ENCODE measurements at places on chromosomes 3 and 15.
A peak's percentile ranks its signal among the peaks of the same experiment; 100 is the strongest.

GRCh38 chr3:146558781-146559180 lies 14.4 kb upstream of the PLSCR1 start:
- no peak overlapping the region for H3K4me3 ChIP-seq
- no peaks in the 10 kb centered on the region for H3K36me3 ChIP-seq
- DNase-seq = no peak
- H3K27me3 ChIP-seq = no peaks in the 10 kb centered on the region
- no peaks in the 10 kb centered on the region for H3K4me1 ChIP-seq

DNA sequence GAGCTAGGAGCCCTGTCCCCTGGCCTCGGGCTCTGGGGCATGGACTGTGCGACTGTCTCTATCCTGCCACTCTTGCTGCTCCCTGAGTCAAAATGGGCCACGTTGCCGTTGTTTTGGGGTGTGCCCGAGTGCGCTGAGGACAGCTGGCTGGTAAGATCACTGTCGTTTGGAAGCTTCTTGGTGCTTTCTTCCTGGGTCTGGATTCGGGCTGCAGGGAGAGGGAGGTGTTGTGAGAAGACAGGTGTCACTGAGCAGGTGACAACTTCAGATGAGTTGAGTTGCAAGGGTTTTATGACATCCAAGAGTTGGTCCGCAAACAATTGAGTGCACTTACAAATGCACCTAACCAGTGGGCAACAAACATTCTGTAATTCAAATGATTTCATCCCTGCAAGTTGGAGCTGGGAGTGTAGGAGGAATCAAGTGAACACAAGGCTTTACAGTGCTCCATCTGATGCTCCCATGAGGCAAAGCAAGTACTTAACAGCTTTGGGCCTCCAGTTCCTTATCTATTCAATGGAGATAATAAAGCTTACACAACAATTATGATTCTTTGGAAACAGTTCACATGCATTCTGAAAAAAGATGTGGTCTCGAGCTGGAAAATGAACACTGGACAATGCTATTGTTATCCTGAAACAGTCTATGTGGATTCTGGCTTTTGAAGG lies 11.0 kb upstream of the STARD5 start:
- peaks cover 10% of the 10 kb centered on the region for H3K4me1 ChIP-seq
- H3K36me3 ChIP-seq = no peaks in the 10 kb centered on the region
- H3K4me3 ChIP-seq = no peak overlapping the region
- DNase-seq = no peak
- no peak overlapping the region for H3K27ac ChIP-seq

GRCh38 chr3:46551615-46552014 lies 14.5 kb downstream of the LRRC2 start:
- DNase-seq = no peak
- H3K27me3 ChIP-seq = no peaks in the 10 kb centered on the region
- no peaks in the 10 kb centered on the region for H3K36me3 ChIP-seq
- H3K4me3 ChIP-seq = no peak overlapping the region

DNA sequence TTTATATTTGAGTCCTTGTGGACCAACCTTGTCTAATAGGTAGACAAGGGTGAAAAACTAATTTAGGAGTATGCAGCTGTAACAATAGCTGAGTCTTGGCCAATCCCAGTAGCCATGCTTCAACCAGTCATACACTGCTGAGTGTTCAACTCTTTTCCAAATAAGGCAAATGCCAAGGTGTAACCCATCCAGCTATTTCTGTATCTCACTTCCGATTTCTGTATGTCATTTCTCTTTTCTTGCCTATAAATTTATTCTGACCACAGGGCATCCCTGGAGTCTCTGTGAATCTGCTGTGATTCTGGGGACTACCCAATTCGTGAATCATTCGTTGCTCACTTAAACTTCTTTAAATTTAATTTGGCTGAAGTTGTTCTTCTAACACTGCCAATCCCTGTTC lies 93.2 kb downstream of the MAGI1 start:
- no peaks in the 10 kb centered on the region for H3K27me3 ChIP-seq
- peaks cover 10% of the 10 kb centered on the region for H3K4me1 ChIP-seq
- H3K4me3 ChIP-seq = no peak overlapping the region
- no peaks in the 10 kb centered on the region for H3K36me3 ChIP-seq
- peak overlapping the region; percentile 68 for H3K27ac ChIP-seq
- no peak for DNase-seq

GRCh38 chr15:45863881-45864580 lies 229.2 kb downstream of the SQOR start:
- H3K4me1 ChIP-seq = peaks cover 5% of the 10 kb centered on the region
- no peak overlapping the region for H3K27ac ChIP-seq
- DNase-seq = no peak

DNA sequence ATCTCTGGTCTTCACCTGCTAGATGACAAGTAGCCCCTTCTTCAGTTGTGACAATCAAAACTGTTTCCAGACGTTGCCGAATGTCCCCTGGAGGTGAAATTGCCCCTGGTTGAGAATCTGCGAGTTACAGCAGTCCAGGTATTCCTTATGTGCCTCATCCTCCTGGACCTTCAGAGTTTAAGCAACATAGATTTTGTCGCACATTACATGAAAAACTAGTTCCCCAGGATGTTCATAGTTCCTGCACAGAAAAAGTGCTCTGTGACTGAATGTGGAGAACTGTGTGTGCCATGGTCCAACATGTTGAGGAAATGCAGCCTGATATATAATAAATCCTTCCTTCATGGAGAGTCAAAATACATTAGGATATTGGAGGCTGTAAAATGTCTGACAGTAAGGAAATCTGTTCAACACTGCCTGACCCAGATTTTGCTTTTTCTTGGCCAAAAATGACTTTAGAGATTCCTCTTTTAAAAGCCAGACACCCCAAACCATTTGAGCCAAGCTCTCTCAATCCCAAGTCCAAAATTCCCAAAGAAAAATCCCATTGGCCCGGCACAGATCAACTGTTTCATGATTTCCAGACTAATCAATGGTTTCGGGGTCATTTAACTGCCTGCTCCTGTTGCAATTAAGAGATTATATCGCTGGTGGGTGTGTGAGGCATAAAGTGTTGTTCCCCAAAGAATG lies 20.4 kb upstream of the SHC4 start:
- H3K36me3 ChIP-seq = peaks cover 3% of the 10 kb centered on the region
- H3K27me3 ChIP-seq = no peaks in the 10 kb centered on the region
- DNase-seq = no peak
- H3K4me3 ChIP-seq = no peak overlapping the region
- H3K27ac ChIP-seq = peak overlapping the region; percentile 20

GRCh38 chr15:40046721-40047414 lies 7.9 kb upstream of the SRP14 start:
- no peaks in the 10 kb centered on the region for H3K36me3 ChIP-seq
- H3K4me1 ChIP-seq = peaks cover 47% of the 10 kb centered on the region
- peak overlapping the region; percentile 17 for H3K27ac ChIP-seq
- H3K27me3 ChIP-seq = no peaks in the 10 kb centered on the region
- H3K4me3 ChIP-seq = no peak overlapping the region

GRCh38 chr3:175989161-175989560 lies 1130.0 kb downstream of the NAALADL2 start:
- peak; percentile 39 for DNase-seq
- no peaks in the 10 kb centered on the region for H3K4me1 ChIP-seq
- no peak overlapping the region for H3K4me3 ChIP-seq
- no peak overlapping the region for H3K27ac ChIP-seq
- no peaks in the 10 kb centered on the region for H3K27me3 ChIP-seq
- H3K36me3 ChIP-seq = no peaks in the 10 kb centered on the region

DNA sequence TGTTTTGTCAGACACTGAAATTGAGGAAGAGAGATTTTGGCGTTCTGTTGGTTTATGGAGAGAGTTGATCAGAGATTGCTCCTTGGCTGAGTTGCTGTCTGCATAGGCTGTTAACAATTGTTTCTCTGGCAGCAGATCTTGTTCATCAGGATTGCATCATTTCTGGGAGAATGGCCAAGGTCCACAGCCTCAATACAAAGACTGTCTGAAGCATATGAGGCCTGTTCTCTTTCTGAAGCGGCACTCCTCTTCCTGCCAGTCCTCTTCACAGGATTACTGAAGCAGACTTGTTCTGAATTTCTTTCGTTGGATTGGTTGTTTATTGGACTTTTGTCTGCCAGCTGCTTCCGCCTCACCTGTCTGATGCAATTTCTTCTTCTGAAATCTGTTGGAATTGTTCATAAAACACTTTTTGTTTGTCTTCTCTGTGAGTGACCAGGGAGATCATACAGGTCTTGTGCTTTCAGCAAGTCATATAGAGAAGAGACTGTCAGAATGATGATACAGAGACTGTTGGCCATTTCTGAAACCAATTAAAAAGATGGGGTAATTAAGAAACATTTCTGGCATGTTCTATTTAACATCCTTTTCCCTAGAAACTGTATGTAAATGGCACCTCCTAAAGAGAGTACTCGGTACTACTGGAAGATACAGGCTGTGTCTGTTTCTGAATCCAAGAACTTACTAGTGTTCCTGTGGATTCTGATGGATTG lies 25.5 kb downstream of the SETD5 start:
- DNase-seq = peak; percentile 89
- peaks cover 39% of the 10 kb centered on the region for H3K4me1 ChIP-seq
- H3K27me3 ChIP-seq = no peaks in the 10 kb centered on the region
- H3K36me3 ChIP-seq = peaks cover 15% of the 10 kb centered on the region
- H3K27ac ChIP-seq = peak overlapping the region; percentile 82

DNA sequence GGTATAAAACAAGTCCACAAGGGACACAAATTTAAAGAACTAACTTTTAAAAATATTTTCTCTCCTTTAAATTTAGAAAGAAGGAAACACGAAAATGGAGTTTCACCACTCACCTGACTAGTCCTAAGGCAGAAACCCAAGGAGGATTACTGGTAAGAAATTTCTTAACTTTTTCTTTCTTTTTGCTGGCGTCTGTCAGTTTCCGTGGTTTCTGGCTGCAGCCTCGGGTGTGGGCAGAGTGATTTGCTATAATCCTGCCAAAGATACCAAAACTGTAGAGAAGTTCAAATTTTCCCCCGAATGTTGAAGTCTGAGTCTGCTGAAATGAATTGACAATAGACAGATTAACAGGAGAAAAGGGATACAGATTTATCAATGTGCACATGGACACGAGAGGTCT lies 843.6 kb upstream of the ALCAM start:
- H3K4me1 ChIP-seq = no peaks in the 10 kb centered on the region
- H3K36me3 ChIP-seq = no peaks in the 10 kb centered on the region
- no peak for DNase-seq
- no peaks in the 10 kb centered on the region for H3K27me3 ChIP-seq

GRCh38 chr15:92569778-92570177 lies 85.8 kb downstream of the FAM174B start:
- no peak for DNase-seq
- H3K27me3 ChIP-seq = peaks cover 17% of the 10 kb centered on the region

GRCh38 chr3:45976191-45977091 lies 19.2 kb downstream of the FYCO1 start:
- peaks cover 11% of the 10 kb centered on the region for H3K4me1 ChIP-seq
- H3K36me3 ChIP-seq = peaks cover 72% of the 10 kb centered on the region
- H3K27ac ChIP-seq = no peak overlapping the region
- no peaks in the 10 kb centered on the region for H3K27me3 ChIP-seq
- H3K4me3 ChIP-seq = no peak overlapping the region

GRCh38 chr15:32870240-32871033 lies 152.6 kb downstream of the GREM1 start:
- H3K4me1 ChIP-seq = no peaks in the 10 kb centered on the region
- H3K27ac ChIP-seq = no peak overlapping the region
- H3K4me3 ChIP-seq = no peak overlapping the region
- no peaks in the 10 kb centered on the region for H3K27me3 ChIP-seq

DNA sequence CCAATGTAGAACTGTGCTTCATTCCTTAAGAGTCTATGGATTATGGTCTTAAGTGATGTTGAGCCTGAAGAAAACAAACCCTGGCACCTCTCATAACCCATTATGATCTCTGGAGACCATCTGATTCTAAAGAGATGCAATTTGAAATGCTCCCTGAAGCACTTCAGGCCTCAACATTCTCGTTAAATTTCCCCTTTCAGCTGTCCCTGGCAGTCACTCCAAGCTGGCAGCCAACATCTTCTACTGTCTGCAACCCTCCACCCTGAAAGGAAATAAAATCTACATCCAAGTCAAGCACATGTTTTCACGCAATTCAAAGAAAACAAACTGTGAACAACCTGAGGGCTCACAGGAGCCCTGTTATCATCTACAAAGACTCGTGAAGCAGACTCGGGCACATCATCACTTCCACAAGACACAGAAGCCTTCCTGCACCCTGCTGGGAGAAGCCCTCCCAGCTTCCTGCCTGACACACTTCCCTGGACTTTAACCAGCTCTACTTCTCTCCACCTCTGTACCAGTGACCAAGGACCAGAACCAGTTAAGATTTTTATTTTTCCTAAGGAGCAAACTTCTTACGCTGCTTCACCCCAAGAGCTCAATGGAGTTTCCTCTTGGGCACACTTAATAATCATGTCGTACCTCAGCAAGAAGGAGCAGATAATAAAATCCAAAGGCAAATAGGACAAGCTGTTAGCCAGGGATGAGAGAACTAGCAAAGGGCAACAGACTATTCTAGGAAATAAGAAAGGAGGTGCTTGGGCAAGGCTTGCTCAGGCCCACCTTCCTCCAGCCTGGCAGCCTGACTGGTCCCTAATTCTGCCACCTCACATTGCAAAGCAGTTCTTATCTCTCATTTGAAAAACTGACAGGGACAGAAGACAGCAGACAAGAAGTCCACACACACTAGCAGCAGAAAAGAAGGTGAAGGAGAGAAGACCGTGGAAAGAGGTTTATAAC lies 67.1 kb downstream of the MAGI1 start:
- DNase-seq = no peak
- no peaks in the 10 kb centered on the region for H3K27me3 ChIP-seq
- no peak overlapping the region for H3K4me3 ChIP-seq
- no peaks in the 10 kb centered on the region for H3K4me1 ChIP-seq

- no peaks in the 10 kb centered on the region for H3K4me1 ChIP-seq
- no peaks in the 10 kb centered on the region for H3K27me3 ChIP-seq
- no peak for DNase-seq
- H3K4me3 ChIP-seq = no peak overlapping the region
- peaks cover 99% of the 10 kb centered on the region for H3K36me3 ChIP-seq
Observed at GRCh38 chr3:47003056-47003410, 23.6 kb downstream of the NBEAL2 start.

DNA sequence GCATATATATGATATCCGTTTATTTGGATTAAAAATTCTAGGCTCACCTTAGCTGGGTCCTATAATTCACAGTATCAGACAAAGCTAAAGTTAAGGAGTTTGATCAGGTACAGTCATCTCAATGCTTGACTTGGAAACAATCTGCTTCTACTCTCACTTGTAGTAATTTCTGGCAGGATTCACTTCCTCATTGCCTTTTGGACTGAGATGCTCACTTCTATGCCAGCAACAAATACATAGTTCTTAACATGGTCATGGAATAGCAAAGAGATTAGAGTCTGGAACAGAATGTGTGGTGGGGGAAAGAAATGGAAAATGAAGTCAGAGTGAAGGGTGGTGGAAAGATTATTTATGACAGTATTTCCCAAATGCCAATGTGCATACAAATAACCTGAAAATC lies 693.6 kb downstream of the CADM2 start:
- H3K27ac ChIP-seq = no peak overlapping the region
- no peaks in the 10 kb centered on the region for H3K27me3 ChIP-seq
- no peak overlapping the region for H3K4me3 ChIP-seq
- no peaks in the 10 kb centered on the region for H3K36me3 ChIP-seq
- DNase-seq = no peak

GRCh38 chr15:87047203-87047965 lies 967.7 kb downstream of the AGBL1 start:
- H3K4me3 ChIP-seq = no peak overlapping the region
- H3K27me3 ChIP-seq = no peaks in the 10 kb centered on the region
- H3K36me3 ChIP-seq = no peaks in the 10 kb centered on the region
- H3K27ac ChIP-seq = no peak overlapping the region
- no peaks in the 10 kb centered on the region for H3K4me1 ChIP-seq
- DNase-seq = no peak
